ENCODE measurements at places on chromosomes 7 and 10.

DNA sequence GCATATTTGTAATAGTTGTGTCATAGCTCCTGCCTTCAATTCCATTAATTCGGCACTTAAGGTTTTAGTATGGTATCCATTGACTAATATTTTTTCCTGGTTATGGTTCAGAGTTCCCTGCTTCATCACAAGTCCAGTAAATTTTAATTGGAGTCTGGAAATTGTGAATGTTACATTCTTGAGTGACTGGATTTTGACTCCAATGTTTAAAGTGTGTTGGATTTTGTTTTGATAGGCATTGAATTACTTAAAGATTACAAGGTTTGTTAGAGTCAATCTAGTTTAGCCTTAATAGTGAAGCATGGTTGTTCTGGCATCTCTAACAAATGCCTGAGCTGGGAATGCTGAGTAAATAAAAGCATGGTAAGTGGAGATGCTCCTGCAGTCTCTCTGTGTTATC lies 326.6 kb upstream of the IGFBP3 start:
- DNase-seq: no peak

DNA sequence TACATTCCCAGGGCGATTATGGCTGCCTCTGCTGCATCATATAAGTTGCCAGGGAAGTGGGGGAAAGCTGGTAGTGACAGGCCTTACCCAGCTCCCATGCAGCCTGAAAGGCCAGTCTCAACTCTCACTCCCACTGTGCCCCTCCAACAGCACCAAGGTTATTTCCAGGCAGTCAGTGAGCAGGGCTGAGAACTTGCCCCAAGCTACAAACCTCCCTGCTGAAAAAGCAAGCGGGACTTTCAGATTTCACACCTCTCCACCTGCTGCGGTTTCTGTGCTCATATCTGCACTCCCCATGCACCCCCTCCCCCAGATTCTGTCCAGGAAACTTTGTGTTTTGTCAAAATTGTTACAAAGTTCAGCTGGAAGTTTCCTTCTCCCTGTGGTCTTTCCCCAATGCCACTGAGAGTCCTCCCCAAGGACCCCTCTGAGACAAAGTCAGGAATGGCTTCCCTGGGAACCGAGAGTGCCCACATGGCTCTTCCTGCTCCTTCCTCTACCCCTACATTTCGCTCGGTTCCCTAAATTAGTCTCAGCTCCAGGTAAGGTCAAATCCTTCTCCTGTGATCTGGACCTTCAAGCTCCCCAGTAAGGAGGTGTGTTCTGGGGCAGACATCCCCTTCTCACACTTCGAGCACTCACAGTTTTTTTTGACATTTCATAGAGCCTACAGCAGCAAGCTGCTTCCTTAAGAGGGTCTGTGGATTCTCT lies 25.3 kb upstream of the WNT2 start:
- DNase-seq: no peak

DNA sequence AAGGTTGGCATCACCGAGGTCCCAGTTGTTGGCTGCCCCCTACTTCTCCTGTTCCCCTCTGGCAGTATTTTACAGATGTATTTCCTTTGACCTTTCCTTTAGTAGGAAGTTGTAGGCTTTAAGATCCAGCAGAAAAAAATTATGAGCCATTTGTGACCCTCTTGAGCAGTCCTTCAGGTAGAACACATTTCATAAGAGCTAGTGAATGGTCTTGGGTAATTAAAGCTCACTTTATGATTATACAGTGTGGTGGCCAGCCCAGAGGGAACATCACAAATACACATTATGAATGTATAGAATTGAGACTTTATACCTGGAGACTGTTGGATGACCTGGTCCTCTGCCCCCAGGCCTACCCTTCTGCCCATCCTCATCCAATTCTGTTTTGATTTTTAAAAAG lies 57.0 kb downstream of the KAT6B start:
- DNase-seq: no peak

- no peak for DNase-seq
Observed at GRCh38 chr10:70761727-70762350, 23.3 kb downstream of the TBATA start.

GRCh38 chr7:124263232-124263827 lies 230.5 kb upstream of the TMEM229A start:
- peak; percentile 35 for DNase-seq

- DNase-seq: no peak
Observed at GRCh38 chr10:48700493-48700892, 15.8 kb downstream of the WDFY4 start.

DNA sequence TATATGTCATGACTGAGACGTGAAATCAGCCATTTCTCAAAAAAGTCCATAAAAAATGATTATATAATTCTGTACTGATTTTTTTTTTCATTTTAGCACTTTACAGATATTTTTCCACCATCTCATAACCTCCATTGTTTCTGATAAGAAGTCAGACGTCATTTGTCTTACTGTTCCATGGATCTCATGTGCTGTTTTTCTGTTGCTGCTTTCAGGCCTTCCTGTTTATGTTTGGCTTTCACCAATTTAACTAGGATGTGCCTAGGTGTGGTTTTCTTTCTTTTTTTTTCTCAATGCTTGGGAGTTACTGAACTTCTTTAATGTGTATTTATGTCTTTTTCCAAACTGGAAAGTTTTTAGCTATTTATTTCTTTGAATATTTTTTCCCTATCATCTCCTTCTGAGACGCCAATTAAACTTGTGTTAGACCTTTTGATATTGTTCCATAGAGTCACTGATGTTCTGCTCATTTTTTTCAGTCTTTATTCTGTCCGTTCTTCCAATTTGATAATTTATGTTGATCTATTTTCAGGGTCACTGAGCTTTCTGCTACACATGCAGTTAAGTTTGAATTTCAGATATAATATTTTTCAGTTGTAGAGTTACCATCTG lies 43.3 kb downstream of the TAF3 start:
- no peak for DNase-seq

DNA sequence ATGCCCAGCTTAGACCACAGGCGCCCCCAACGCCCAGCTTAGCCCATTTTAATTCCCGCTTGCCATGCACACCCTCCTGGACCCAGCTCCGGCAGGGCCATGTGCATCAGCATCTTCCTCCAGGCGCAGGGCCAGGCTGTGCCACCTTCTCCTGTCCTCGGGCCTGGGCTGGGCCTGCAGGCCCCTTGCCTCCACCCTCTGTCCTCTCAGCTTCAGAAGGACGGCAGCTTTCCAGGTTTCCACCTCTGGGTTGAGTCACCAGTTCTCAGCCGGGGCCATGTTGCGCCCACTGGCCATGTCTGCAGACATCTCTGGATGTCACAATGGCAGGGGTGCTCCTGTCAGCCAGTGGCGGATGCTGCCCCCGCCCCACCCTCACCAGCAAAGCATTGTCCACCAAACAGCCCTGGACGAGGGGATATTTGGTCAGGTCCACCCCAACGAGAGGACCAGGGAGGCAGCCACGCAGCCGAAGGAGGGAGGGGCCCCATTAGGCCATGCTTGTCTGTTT lies 59.1 kb upstream of the NKX6-2 start:
- DNase-seq: no peak

DNA sequence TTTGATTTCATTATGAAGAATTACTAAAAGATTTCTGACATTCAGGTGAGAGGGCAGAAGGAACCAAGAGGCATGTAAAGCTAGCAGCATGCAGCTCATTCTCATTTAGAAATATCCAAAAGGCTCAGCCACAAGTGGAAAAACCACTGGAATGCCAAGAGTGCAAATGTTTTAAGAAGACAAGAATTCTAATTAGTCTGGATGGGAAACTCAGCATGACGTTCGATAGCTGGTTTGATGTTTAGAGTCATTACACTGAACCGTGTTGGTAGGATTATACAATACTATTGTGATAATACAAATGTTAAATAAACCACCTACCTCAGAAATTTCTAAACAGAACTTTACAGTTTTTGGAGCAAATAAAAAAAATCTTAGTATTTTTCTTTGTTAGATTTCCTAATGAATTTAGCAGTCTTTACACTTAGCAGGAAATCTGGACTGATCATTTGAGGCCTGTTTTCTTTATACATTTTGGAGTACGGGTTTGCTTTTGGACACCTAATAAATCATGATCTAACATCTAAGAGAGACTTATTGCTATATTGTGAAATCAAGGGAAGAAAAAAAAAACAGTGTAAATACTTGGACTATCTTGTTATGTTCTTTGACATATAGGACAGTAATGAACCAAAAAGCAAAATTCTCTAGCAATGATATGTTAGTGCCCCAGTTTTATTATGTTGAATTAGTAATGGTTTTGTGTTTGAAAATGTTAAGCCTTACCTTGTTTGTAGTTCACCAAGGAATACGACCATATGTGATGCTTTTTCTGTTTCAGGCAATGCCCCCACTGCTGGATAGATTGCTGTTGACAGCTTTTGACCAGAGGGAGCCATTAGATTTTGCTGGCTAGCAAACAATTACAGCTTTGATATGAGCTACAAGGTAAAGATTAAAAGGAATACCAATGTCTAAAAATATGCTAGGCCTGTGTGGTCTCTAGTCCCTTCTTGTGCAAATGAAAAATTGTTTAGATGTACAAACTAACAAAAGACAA lies 354.1 kb upstream of the SEMA3A start:
- peak; percentile 65 for DNase-seq

GRCh38 chr7:156234666-156235494 lies 405.7 kb upstream of the RNF32 start:
- DNase-seq: no peak

GRCh38 chr10:124536496-124537050 lies 75.0 kb downstream of the LHPP start:
- DNase-seq: no peak

GRCh38 chr10:62992145-62992721 lies 140.9 kb upstream of the NRBF2 start:
- peak; percentile 61 for DNase-seq

DNA sequence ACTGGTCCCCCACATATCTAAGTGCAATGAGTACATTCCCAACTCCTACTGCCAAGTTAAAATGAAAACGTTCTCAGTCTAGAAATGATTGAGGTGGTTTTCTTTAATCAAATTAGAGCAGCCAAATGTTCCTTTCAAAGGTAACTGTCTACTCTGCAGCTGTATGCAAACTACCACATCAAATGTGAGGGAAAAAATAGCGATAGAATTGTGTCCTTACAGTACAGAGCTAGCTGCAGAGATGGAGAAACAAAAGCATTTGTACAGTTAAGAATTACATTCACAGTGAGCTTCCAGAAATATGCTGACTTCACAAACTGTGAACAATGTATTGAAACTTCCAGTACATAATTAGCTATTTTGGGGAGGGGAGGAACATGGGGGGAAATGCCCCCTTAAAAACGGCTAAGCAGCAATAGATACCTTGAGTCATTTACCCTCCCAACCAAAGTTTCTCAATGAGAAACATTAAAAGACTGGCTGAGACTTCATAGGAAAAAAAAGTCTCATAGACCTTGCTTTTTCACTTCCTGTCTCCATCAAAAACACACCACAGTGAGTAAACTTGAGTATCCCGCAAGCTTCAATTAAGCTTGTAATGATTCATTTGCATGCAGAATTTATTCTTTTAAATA lies 22.9 kb downstream of the CDK6 start:
- DNase-seq: no peak

- DNase-seq: no peak
Observed at GRCh38 chr7:136677471-136678365, 190.7 kb upstream of the CHRM2 start.

Data from eye (tissue), 1 donor.